ENCODE measurements at places on chromosomes 2 and 18.

DNA sequence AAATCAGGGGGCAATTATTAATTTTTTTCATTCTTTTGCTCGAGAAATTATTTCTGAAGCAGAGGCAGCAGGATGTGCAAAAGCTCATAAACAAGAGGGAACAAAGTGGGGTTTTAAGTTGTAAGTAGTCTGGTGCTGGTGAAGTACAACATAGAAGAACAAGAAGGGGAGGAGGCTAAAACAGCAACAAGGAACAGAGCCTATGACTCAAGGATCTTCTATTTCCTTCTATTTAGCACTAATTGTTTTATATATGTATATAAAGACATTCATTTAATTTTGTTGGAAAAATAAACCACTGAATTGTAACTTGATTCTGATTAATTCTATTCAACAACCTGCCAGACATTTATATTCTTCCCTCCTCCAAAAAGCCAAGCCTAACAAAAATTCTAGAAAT lies 35.0 kb downstream of the YES1 start:
- no peak for DNase-seq

DNA sequence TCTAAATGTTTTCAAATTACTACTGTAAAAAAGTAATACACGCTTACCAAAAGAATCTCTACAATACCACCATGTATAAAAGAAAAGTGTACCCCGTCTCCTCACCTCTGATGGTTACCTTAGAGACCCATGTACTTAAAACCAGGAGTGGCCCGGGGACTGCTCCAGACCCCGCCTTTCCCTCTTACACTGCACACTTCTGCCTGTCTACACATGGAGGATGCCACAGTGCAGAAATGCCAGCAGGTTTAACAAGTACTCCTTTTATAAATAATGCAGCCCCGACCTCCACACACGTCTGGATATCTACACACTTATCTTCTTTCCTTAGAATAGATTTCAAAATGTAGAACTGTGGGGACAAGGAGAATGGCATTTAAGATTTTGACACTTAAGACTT lies 5.3 kb downstream of the HDAC4 start:
- no peak for DNase-seq

- DNase-seq, result no peak
These were observed 12.9 kb upstream of the GAL3ST2 start for GRCh38 chr2:241763551-241764274.

- no peak for DNase-seq
These were observed 458.8 kb downstream of the PIK3C3 start for GRCh38 chr18:42413870-42414269.

- no peak for DNase-seq
These were observed 72.7 kb upstream of the MGAT5 start for GRCh38 chr2:134181219-134181618.

DNA sequence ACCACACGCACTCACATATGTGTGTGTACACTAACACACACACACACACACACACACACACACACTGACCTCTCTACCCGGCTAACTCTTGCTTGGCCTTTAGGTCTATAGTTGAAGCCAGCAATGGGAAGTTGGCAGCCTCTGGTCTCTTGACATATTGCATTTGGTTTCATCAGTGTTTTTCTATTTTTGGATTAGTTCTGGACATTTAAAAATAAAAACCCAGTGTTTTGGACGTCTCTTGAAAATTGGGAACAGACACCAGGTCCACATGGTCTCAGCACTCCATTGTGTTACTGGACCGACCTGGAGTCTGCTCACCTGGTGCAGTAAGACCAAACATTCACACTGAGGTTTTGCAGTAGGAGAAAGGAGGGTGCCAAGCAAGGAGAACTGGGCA lies 50.4 kb upstream of the AFF3 start:
- DNase-seq, result no peak

- no peak for DNase-seq
These were observed 11.6 kb downstream of the KCNH7 start for GRCh38 chr2:162826921-162827320.
